ENCODE measurements at places on chromosomes 4 and X.

GRCh38 chr4:124386648-124387047, 325.9 kb downstream of the ANKRD50 start:
- DNase-seq, result no peak

DNA sequence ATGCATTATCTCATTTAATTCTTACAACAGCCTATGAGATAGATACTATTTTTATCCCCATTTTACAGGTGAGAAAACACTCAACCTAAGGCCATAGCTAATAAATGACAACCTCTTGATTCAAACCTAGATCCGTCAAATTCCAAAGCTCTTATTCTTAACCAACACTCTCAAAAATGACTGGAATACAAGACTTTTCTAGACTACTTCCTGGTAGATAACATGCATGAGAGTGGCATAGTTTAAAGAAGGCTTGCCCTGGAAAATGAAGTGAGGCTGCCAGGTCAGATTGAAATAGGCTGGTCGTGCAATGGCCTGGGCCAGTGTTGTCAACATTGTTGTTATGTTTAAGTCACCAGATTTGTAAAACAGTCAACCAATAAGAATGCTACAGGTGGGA, 86.6 kb downstream of the DNAAF6 start:
- DNase-seq, result no peak

GRCh38 chrX:49171752-49172279, at the start of gene PLP2:
TSS of gene PLP2 (plus strand) at chrX:49171898. CDS start at chrX:49172001, 103 bp downstream.
- peak; percentile 83 for DNase-seq

DNA sequence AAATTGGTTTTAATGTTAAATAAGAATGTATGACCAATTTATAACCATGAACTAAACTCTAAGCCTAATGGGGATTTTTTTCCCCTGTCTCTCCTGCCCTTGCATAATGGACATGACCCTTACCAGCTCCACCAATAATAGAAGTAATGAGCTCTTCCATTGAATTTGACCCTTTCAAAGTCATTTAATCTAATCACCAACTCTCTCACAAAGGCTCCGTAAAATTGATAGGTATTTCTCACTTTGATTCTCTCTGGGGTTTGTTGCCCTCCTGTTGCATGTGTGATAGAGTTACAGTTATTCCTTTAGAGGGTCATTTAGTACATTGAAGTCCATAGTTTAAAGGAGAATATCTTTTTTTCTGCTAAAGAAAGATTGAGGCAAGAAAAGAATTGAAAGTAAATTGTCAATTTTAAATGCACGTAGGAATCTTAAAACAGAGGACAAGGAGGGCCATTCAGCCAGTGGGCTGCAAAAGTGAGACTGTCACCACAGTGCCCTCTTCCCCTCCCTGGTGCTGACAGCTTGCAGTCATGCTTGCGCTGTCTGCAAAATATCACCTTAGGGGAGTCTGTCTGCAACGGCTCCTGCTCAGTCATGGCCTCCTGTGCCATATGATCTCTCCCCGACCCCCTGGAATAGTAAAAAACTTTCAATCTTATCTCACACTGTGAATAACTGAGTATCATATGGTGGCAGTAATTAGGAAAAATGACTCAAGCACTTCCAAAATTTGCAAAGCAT, 307.5 kb upstream of the GNPDA2 start:
- no peak for DNase-seq

- DNase-seq, result peak; percentile 52
Observed at GRCh38 chrX:47751670-47752069, 85.0 kb upstream of the ZNF81 start.

DNA sequence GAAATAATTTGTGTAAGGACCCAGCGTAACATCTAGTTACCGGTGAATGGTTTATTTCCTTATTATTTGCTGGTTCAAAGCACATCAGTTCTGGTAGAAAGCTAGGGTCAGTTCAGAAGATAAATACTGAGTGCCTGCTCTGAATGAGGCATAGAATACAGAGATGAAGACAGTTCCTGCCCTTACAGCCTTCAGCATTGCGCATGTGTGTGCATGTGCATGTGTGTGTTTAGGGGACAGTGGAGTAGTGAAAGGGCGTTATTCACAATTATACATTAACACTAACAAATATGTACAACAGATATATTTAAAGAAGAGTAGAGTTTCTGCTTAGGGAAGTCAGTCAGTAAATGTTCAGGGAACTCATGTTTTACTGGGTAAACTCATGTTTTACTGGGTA, 29.1 kb downstream of the CEP135 start:
- no peak for DNase-seq

DNA sequence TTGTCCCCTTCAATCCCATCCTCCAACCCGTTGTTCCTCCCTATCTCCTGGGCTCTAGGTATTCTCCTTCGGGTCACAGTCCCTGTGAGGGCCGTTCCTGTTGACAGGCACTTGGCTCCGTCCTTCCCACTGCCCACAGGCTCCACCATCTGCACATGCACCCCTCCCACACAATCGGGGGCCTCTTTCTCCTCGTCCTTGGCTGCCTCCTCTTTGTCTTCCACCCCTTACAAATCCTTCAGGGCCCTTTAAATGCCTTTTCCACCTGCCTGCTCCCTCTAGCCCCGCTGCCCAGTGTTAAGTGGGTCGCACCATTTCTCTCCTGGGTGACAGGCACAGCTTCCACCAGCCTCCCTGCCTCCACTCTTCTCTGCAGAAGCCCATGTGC, 2.7 kb upstream of the AVPR2 start:
- DNase-seq, result no peak

DNA sequence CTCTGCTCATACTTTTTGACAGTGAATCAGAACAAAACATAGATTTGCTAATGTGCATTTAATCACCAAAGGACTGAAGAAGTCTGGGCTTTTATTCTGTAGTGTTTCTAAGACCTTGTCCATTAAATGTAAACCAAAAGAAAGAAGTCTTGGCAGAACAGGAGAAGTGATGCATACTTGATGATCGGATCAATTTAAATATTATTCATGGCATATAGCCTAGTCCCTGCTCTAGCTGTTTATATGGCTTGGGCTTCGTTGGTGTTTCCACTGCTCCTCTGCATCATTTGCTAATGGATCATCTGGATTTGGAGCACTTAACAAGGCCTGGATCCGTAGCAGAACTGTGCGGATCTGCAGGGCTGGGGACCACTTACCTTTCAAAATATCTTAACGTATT, 566.6 kb downstream of the GALNTL6 start:
- no peak for DNase-seq

DNA sequence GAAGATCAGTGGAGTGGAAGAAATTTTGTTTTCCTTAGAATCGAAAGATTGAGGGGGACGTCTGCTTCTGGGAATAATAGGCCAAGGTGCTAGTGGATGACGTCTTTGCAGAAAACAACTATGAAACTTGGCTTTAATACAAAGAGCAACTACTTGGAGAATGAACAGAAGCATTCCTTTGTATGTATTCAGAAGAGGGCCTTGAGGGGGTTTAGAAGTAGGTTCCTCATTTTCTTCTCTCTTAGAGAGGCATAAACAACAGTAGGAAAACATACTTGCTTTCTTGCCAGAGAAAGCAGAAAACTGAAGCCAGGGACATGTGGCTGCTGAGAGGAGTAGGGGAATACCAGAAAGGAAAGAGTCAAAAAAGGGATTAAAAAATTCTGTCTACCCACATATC, 167.8 kb downstream of the ZNF330 start:
- DNase-seq, result no peak

- DNase-seq, result no peak
Observed at GRCh38 chr4:48340276-48340964, 909 bp upstream of the SLAIN2 start.

GRCh38 chrX:110755611-110756010, 40.0 kb downstream of the CHRDL1 start:
- DNase-seq, result no peak

DNA sequence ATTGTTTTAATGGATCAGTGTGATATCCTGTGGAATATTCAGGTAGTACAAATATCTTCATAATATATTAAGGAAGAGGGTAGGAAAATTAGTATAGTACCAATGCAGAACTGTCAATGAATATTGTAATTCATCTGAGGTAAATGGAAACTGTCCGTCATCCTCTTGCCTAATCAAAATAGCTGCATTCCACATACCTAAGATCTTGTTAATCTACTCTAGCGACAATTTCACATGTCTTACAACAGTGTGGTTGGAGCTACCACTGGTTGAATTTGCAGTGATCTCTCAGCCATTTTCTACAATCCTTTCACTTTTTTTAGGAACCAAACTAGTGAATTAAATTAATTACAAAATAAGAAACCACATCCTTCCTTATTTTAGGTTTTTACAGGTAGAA, 117.5 kb downstream of the PCDH18 start:
- DNase-seq, result no peak

DNA sequence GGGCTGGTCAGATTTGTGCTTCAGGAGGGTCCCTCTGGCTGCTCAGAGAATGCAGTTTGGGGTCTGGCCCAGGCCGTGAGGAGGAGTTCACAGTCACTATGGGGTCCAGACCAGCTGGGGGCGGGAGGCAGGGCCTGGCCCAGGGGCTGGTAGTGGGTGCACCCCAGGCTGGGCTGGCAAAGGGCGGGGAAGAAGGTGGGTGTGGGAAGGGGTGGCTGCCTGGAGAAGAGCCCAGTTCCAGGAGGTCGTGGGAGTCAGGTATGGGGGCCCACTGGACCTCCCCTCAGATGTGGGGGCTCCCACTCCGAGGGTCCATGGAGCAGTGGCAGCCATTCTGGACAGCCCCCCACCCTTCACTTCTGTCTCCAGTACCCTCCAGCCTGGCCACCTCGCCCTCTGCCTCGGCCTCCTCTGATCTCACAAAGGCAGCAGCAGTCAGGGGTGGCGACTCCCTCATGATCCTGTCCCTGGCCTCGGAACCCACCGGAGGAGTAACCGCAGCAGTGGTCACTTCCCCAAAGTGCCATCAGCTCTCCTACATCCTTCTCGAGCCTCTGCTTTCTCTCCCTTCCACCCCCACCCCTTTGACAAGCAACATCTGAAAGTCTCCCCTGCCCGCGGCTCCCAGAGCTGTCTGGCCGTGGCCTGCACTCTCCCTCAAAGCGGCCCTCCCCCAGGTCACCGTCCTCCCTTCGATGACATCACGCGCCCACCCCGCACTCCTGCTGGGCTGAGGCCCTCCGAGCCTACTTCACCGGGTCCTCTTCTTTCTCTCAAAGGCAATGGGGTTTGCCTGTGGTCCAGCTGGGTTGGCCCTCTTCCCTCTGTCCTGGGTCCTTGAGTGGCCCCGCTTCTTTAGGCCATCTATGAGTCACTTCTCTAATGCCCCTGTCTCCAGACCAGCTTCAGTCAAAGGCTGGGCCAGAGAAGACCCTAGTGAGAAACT, 1.7 kb upstream of the SLC6A8 start:
- no peak for DNase-seq

GRCh38 chr4:19319607-19320006, 932.1 kb upstream of the SLIT2 start:
- no peak for DNase-seq

GRCh38 chr4:111941957-111942356, 203.3 kb upstream of the FAM241A start:
- DNase-seq, result no peak

DNA sequence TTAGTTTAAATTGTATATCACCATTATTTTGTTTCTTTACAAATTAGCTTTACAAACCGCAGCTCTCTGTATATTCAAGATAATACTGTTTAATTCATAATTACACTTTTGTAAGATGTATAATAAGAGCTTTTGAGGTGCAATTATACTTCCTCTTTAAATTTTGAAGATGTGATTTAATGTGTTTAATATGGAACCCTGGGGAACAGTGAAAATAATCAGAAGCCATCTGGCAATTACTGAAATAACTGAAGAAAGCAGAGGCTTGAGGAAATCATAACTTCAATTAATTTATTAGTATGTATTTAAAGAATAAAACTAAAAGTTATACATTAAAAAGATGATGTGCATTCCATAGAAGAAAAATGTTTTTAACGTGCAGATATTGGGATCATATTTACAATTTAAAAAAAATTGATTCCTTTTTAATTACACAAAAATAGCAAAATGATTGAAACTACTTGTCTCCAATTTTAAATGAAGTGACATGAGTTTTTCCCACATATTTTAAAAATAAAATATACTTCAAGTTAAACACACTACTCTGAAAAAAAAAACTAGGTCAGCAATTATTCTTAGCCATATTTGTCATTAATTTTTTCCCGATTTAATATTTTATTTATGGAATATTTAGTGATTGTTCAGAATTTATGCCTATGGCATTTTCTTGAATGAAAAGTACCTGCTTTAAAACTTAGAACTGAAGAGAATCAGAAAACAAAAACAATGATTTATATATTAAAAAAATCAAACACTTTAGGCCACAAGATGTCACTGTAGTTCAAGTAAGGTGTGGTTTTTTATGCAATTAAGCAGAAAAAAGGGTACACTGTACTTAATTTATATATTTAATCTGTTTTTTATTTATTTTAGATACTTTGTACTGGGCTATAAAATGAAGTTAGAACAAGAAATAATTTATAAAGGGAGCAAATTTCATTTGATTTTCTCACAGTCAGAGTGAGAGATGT, 942.7 kb upstream of the NDST4 start:
- no peak for DNase-seq

- DNase-seq, result no peak
Observed at GRCh38 chr4:106647451-106647850, 278.9 kb upstream of the GIMD1 start.

DNA sequence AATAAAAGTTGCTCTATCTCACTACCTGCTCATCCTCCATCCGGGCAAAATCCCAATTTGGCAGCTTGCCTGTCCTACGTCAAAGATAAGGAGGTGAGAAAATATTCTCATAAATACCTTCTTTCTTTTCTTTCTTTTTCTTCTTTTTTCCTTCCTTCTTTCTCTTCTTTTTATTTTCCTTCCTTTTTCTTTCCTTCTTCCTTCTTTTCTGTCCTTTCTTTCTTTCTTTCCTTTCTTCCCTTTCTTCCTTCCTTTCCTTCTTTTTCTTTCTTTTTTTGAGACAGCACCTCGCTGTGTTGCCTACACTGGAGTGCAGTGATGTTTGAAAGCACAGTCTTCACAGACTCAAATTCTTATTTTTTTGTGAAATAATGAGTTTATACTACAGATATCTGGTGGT, 38.6 kb upstream of the NKAP start:
- no peak for DNase-seq

- DNase-seq, result no peak
Observed at GRCh38 chrX:105190252-105190853, 30.1 kb downstream of the TEX13A start.

- DNase-seq, result no peak
Observed at GRCh38 chrX:130626521-130626920, 224.7 kb downstream of the RBMX2 start.

- no peak for DNase-seq
Observed at GRCh38 chrX:147679356-147680005, 232.2 kb upstream of the FMR1 start.

GRCh38 chr4:94813221-94813620, 55.5 kb downstream of the BMPR1B start:
- DNase-seq, result no peak

DNA sequence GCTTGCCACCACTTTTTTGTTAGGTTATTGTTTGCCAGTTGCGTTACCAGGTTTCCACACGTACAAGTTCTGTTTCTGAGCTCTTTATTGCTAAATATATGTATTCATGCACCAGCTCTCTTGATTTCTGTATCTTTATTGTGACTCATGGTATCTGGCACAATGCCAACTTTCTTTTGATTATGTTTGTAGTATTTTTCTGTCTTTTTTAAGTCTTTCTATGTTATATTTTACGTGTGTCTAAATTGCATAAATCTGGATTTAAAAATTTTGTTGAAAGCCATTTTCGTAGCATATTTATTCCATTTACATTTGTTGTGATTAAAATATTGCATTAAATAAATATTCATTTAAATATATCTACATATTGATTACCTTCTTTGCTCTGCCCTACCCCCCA, 73.8 kb downstream of the KDM6A start:
- no peak for DNase-seq

- no peak for DNase-seq
Observed at GRCh38 chr4:133865612-133866327, 335.8 kb downstream of the PABPC4L start.
